ENCODE measurements at places on chromosomes 2 and 18. TPM values are rescaled to one million over a fixed set of nuclear protein-coding genes. Genes with fewer than 3 reads are reported as not detected.

DNAJC27 gene
- polyA plus RNA-seq = 10.0 TPM

HOXD1 gene
- polyA plus RNA-seq = 2.0 TPM

DSC1 gene
- 0.07 TPM for polyA plus RNA-seq

LANCL1 gene
- 72.7 TPM for polyA plus RNA-seq

KANSL1L gene
- 53.5 TPM for polyA plus RNA-seq

FAM228B gene
- polyA plus RNA-seq = 29.2 TPM

DNA sequence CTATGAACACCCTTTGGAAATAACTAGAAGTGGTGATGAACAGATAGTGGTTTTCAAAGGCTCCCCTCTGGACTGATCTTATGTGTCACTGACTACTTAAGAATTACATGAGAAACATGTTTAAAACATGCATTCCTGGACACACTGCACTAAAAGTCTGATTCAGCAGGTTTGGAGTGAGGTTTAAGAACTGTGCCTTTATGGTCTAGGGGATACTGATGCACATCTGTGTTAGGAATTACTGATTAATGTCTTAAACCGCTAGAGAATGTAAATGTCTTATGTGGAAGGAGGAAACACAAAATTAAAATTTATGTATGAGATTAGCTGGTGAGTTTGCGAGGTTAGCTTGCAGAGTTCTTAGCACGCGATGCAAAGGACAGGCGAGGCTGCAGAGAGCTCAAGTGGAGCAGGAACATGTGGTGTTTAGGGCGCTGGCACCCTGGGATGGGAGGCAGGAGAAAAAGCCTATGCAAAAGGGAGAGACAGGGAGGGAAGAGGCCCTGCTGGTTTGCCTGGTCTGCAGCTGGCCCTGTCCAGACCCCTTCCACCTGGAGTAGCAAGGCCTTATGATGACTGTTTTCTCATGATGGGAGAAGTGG lies 11.7 kb downstream of the SH3YL1 start:
- no peak for DNase-seq
- H3K27ac ChIP-seq = no peak overlapping the region

DNA sequence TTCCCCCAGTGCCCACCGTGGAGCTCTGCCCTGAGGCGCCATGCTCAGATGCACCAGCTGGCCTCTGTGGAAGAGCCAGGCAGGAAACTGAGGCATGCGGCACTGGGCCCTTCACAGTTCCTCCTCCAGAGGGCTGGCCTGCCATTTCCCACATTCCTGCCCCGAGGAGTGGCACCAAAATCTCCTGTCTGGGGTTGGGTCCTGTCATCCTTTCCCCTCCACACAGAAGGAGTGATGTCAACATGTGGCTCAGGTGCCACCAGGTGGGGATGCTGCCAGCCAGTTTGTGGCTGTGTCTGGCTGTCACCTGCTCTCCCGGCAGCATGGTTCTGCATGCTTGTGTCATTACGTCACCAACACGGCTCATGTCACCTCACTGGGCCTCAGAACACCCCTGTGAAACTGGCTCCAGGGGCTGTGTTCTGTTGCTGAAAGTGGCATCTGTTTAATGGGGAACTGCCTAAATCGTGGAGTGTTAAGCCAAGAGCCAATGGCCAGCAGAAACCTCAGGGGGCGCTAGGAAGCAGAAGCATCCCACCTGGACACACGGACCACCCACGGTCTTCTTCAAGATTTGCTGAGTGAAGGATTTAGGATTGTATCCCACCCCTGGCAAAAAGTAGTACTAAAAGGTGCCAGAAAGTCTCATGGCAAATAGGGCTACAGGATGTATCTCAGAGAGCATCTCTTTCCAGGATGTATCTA lies 51.3 kb downstream of the ZAP70 start:
- no peaks in the 10 kb centered on the region for H3K4me1 ChIP-seq
- no peak overlapping the region for H3K27ac ChIP-seq
- H3K27me3 ChIP-seq = no peaks in the 10 kb centered on the region
- no peak for DNase-seq
- H3K4me3 ChIP-seq = no peak overlapping the region
- no peaks in the 10 kb centered on the region for H3K36me3 ChIP-seq

- no peak overlapping the region for H3K4me3 ChIP-seq
- no peaks in the 10 kb centered on the region for H3K36me3 ChIP-seq
- no peaks in the 10 kb centered on the region for H3K27me3 ChIP-seq
- DNase-seq = no peak
Observed at GRCh38 chr18:48994044-48994651, 43.4 kb upstream of the SMAD7 start.

DNA sequence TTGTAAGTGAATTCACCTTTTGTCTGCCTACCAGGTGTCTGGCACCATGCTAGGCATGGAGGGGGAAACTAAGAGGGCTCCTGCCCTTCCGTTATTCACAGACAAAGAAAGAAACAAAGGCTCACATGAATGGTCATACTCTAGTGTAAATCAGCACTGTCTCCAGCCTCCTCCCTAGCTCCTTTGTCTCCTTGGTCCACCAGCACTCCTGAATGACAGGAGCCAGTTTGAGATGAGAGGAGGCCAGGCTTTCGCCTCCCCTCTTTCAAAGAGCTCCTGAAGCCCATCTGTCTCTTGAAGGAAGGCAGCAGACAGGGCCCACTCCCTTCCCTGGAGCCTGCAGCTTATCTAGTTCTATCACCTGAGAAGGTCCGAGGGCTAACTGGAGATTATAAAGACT lies 18.7 kb downstream of the SATB2 start:
- no peaks in the 10 kb centered on the region for H3K36me3 ChIP-seq
- H3K4me3 ChIP-seq = no peak overlapping the region
- no peaks in the 10 kb centered on the region for H3K27me3 ChIP-seq
- H3K4me1 ChIP-seq = no peaks in the 10 kb centered on the region
- DNase-seq = no peak

- no peak for DNase-seq
- H3K4me3 ChIP-seq = no peak overlapping the region
- no peaks in the 10 kb centered on the region for H3K4me1 ChIP-seq
- H3K36me3 ChIP-seq = no peaks in the 10 kb centered on the region
- no peaks in the 10 kb centered on the region for H3K27me3 ChIP-seq
Observed at GRCh38 chr18:61107113-61107512, 226.1 kb upstream of the CDH20 start.

DNA sequence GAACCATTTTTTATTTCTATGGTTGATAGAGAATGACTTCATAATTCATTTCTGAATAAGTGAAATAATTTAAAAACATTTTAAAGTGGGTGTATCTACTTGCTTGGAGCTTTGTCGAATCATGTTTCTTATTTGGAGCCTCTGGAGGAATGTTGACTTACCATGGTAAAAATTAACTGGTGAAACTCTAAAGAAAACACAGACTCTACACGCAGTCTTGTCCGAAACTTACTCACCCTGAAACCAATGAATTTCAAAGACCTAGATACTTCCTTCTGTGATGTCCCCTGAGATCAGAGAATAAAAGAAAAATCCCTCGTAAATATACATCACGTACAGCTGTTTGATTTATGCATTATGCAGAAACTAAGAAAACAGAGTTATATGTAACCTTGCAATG lies 665.2 kb upstream of the NRXN1 start:
- DNase-seq = no peak
- no peaks in the 10 kb centered on the region for H3K4me1 ChIP-seq
- no peak overlapping the region for H3K27ac ChIP-seq
- no peaks in the 10 kb centered on the region for H3K27me3 ChIP-seq
- H3K4me3 ChIP-seq = no peak overlapping the region
- no peaks in the 10 kb centered on the region for H3K36me3 ChIP-seq

- DNase-seq = no peak
- H3K27ac ChIP-seq = no peak overlapping the region
- no peak overlapping the region for H3K4me3 ChIP-seq
- H3K36me3 ChIP-seq = no peaks in the 10 kb centered on the region
- H3K4me1 ChIP-seq = no peaks in the 10 kb centered on the region
Observed at GRCh38 chr2:127172306-127172705, 47.8 kb downstream of the CYP27C1 start.

- H3K4me1 ChIP-seq = peaks cover 12% of the 10 kb centered on the region
- H3K27me3 ChIP-seq = no peaks in the 10 kb centered on the region
- DNase-seq = no peak
- no peaks in the 10 kb centered on the region for H3K36me3 ChIP-seq
- no peak overlapping the region for H3K27ac ChIP-seq
Observed at GRCh38 chr2:189519631-189520387, 60.8 kb downstream of the SLC40A1 start.

- H3K4me1 ChIP-seq = peaks cover 17% of the 10 kb centered on the region
- no peaks in the 10 kb centered on the region for H3K36me3 ChIP-seq
- H3K4me3 ChIP-seq = no peak overlapping the region
- DNase-seq = no peak
Observed at GRCh38 chr2:85729825-85730510, 23.8 kb upstream of the ATOH8 start.

- no peak overlapping the region for H3K4me3 ChIP-seq
- H3K27ac ChIP-seq = no peak overlapping the region
- H3K27me3 ChIP-seq = no peaks in the 10 kb centered on the region
- H3K4me1 ChIP-seq = no peaks in the 10 kb centered on the region
- no peak for DNase-seq
- H3K36me3 ChIP-seq = no peaks in the 10 kb centered on the region
Observed at GRCh38 chr18:22268641-22269128, 99.3 kb downstream of the GATA6 start.

GRCh38 chr2:235283246-235283645 lies 210.6 kb upstream of the AGAP1 start:
- no peak overlapping the region for H3K4me3 ChIP-seq
- H3K27ac ChIP-seq = no peak overlapping the region
- H3K27me3 ChIP-seq = no peaks in the 10 kb centered on the region

DNA sequence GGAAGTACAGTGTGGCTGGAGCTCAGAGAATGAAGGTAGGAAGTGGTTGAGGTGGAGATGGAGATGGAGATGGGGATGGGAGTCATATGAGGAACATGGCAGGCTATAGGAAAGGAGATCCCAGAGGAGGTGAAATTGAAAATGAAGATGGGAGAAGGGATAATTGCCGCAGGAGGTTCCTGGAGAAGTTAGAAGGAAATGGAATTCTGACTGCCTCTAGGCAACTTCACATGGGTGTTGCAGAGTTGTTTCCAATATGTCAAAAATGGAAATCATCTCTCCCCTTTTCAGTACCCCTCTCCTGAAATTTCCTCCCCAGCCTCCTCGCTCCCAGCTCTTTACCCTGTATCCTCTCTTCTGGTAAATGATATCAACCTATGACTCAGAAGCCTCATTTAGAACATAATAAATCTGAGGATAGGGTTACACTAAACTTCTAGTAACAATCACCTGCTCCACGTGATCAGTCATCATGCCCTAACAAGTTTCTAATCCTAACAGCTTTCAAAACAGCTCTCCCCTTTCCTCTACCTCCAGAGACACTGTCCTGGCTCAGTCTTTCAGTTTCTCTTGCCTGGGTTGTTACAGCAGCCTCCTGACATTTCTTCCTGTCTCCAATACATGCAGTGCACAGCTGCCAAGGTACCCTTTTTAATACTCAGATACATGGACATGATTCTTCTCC lies 201.9 kb upstream of the RBMS1 start:
- no peak overlapping the region for H3K4me3 ChIP-seq
- no peak for DNase-seq
- no peaks in the 10 kb centered on the region for H3K4me1 ChIP-seq
- no peak overlapping the region for H3K27ac ChIP-seq
- no peaks in the 10 kb centered on the region for H3K27me3 ChIP-seq

GRCh38 chr2:150538651-150539201 lies 51.3 kb upstream of the RND3 start:
- no peak overlapping the region for H3K27ac ChIP-seq
- peak; percentile 43 for DNase-seq
- H3K27me3 ChIP-seq = no peaks in the 10 kb centered on the region
- no peak overlapping the region for H3K4me3 ChIP-seq
- H3K4me1 ChIP-seq = no peaks in the 10 kb centered on the region
- no peaks in the 10 kb centered on the region for H3K36me3 ChIP-seq

- DNase-seq = no peak
- H3K4me1 ChIP-seq = no peaks in the 10 kb centered on the region
- no peaks in the 10 kb centered on the region for H3K36me3 ChIP-seq
- no peaks in the 10 kb centered on the region for H3K27me3 ChIP-seq
Observed at GRCh38 chr18:79596446-79597175, 83.0 kb upstream of the CTDP1 start.

- no peaks in the 10 kb centered on the region for H3K4me1 ChIP-seq
- DNase-seq = no peak
- no peak overlapping the region for H3K4me3 ChIP-seq
- H3K27me3 ChIP-seq = no peaks in the 10 kb centered on the region
Observed at GRCh38 chr2:98665677-98666076, 57.3 kb downstream of the UNC50 start.

DNA sequence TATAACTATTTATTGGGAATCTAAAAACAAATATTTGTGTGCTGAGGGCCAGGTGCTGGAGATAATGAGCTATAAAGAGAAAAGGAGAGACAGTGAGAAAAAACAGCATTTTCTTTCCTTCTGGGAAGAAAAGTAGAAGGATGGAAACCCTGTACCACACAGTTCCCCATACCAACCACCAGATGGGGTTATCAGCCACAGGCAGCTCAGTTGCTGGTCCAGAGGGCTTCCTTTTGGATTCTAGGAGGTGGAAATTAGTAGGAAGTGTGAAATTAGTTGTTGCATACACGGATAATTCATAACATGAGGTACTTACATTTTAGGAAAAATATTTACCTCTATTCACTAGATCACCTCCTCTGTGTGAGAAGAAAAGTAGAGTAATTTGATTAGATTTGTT lies 237.0 kb upstream of the FOSL2 start:
- no peak overlapping the region for H3K4me3 ChIP-seq
- no peak for DNase-seq
- H3K36me3 ChIP-seq = no peaks in the 10 kb centered on the region
- H3K4me1 ChIP-seq = no peaks in the 10 kb centered on the region

GRCh38 chr2:29155578-29155977 lies 40.4 kb downstream of the CLIP4 start:
- DNase-seq = no peak
- H3K4me3 ChIP-seq = no peak overlapping the region
- H3K27ac ChIP-seq = no peak overlapping the region

- no peaks in the 10 kb centered on the region for H3K4me1 ChIP-seq
- no peak overlapping the region for H3K4me3 ChIP-seq
- H3K27me3 ChIP-seq = no peaks in the 10 kb centered on the region
- no peak overlapping the region for H3K27ac ChIP-seq
- no peak for DNase-seq
- H3K36me3 ChIP-seq = no peaks in the 10 kb centered on the region
Observed at GRCh38 chr2:176483901-176484568, 214.8 kb downstream of the MTX2 start.

DNA sequence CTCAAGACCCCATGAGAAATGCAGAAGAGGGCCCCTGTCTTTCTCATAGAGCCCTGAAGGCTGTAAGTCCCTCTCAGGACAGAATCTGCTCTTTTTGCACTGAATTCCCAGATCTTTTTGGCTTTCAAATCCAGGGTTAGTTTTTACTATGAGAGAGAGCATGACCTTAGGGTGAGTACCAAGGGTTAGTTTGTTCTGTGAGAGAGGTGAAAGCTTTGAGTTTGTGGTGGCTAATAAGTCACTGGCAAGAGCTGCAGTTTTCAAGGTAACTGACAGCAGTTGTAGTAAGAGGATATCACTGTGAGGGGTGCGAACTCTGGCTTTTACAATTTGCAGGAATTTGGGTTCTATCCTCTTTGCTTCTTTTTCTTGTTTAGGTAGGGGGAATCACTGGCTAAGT lies 248.4 kb upstream of the KCNH7 start:
- H3K4me3 ChIP-seq = no peak overlapping the region
- no peaks in the 10 kb centered on the region for H3K4me1 ChIP-seq
- no peak overlapping the region for H3K27ac ChIP-seq
- no peaks in the 10 kb centered on the region for H3K36me3 ChIP-seq

- H3K27me3 ChIP-seq = no peaks in the 10 kb centered on the region
- H3K36me3 ChIP-seq = no peaks in the 10 kb centered on the region
- peak overlapping the region; percentile 97 for H3K27ac ChIP-seq
- H3K4me1 ChIP-seq = peaks cover 41% of the 10 kb centered on the region
- H3K4me3 ChIP-seq = peak overlapping the region; percentile 100
Observed at GRCh38 chr2:231057590-231057989, 923 bp downstream of the PSMD1 start.
